ENCODE measurements at places on chromosomes 2 and 18.

GRCh38 chr2:76247006-76247405, 536.3 kb upstream of the GCFC2 start:
- DNase-seq = no peak

DNA sequence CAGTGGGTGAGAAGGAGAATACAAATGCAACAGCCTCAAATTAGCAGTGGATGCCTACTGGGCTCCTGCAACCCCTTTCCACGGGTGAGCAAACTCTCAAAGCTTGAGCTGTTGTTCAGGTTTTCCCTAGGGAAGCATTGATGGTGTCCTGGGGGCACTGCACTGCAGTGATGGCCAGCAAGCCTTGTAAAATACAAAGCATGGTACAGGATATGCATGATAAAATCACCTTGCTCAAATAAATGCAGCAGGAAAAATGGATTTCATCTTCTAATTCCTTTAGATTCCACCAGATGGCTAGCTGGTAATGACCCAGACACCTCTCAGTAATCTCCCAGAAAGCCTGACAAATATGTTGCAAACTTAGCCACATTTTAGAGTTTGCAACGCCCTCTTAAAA, 698.2 kb downstream of the TRIB2 start:
- DNase-seq = no peak

- DNase-seq = no peak
These were observed 17.5 kb downstream of the STEAP3 start for GRCh38 chr2:119241205-119241532.

DNA sequence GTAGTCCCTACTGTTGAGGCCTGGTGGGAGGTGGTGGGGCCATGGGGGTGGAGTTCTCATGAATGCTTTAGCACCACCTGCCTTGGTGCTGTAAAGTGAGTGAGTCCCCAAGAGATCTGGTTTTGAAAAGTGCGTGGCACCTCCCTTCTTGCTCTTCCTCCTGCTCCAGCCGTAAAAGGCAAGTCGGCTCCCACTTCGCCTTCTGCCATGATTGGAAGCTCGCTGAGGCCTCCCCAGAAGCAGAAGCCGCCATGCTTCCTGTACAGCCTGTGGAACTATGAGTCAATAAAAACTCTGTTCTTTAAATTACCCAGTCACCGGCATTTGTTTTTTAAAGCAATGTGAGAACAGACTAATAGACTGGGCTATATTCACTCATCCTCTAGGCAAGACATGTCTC, 141.3 kb upstream of the ALKAL2 start:
- DNase-seq = no peak

GRCh38 chr18:69680123-69680522, 267.6 kb downstream of the CD226 start:
- DNase-seq = no peak

- DNase-seq = no peak
These were observed 175.0 kb upstream of the PGAP1 start for GRCh38 chr2:197101519-197101918.

- DNase-seq = no peak
These were observed 137.5 kb downstream of the TPO start for GRCh38 chr2:1550658-1551316.

DNA sequence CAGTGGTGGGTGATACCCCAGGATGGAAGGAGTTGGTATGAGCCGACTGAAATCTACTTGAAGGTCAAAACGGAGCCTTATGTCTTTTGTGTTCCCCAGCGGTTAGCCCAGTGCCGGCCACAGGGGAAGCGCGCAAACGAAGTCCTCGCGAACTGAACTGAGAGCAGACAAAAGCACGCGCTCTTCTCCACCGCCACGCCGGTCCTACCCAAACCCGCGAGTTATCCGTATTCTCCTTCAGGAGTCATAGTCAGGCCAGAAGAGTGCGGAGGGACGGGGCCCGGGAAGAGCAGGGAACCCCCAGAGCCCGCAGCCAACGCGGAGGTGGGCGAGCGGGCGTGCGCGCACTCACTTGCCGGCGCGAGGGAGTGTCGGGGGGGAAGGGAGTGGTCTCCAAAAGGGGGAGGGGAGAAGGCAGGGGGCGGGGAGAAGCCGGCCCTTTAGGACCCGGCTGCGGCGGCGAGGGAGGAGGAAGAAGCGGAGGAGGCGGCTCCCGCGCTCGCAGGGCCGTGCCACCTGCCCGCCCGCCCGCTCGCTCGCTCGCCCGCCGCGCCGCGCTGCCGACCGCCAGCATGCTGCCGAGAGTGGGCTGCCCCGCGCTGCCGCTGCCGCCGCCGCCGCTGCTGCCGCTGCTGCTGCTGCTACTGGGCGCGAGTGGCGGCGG, at the start of gene IGFBP2:
TSS of gene IGFBP2 (plus strand) at position 469 of the 664 bp plus-strand sequence. CDS start at position 573, 104 bp downstream.
- DNase-seq = no peak

GRCh38 chr2:69770193-69770702, 28.3 kb downstream of the ANXA4 start:
- DNase-seq = no peak

DNA sequence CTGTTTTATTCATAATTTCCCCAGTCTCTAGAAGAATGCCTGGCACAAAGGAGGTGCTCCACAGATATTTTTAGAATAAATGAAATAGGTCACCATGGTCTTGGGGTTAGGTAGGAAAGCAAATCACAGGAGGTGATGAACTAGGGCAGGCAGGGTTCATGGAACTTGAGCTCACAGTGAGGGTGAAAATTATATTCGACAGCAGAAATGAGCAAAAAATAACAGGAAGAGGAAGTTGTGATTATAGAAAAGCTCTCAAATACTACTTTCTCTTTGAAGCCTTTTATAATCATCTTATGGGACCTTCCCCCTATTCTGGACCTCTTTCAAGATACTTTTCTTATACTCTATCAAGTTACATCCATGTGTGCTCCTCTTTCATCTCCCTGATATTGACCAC, 4.5 kb upstream of the CREB1 start:
- DNase-seq = no peak

GRCh38 chr2:121650315-121650930, 1.2 kb upstream of the CLASP1 start:
- no peak for DNase-seq

DNA sequence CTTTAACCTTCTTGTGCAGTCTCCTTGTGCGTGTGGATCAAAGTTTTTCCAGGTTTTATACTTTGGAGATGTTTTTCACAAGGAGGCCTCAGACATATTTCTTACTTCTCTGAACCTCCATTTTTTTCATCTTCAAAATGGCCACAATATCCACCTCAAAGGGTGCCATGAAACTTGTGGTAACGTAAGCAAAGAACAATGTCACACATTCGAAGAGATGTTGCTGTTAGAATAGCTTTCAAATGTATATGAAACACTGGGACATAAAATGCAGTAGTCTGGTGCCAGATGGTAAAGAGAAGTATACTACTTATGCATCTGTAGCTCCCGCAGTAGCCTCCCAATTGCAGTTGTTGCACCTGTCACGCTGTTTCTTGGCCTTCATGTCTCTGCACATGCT, 2.6 kb upstream of the KRCC1 start:
- DNase-seq = no peak

DNA sequence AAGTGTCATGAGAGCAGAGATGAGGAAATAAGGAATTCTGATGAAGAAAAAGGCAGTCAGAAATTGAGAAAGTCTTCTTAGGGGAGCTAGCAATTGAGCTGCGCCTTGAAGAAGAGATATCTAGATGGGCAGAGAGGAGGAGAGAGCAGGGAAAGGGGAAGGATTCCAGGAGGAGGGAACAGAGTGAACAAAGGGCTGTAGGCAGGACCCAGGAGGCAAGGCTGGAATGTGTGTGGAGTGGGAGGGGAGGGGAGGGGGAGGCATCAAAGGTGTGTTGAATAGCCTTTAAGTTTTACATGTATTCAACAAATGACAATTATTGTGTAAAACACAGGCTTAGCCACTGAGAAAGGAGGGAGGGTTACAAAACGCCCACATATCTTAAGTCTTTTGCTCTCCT, 164.5 kb downstream of the TDRD15 start:
- DNase-seq = no peak

GRCh38 chr2:66862885-66863650, 428.1 kb downstream of the MEIS1 start:
- no peak for DNase-seq

DNA sequence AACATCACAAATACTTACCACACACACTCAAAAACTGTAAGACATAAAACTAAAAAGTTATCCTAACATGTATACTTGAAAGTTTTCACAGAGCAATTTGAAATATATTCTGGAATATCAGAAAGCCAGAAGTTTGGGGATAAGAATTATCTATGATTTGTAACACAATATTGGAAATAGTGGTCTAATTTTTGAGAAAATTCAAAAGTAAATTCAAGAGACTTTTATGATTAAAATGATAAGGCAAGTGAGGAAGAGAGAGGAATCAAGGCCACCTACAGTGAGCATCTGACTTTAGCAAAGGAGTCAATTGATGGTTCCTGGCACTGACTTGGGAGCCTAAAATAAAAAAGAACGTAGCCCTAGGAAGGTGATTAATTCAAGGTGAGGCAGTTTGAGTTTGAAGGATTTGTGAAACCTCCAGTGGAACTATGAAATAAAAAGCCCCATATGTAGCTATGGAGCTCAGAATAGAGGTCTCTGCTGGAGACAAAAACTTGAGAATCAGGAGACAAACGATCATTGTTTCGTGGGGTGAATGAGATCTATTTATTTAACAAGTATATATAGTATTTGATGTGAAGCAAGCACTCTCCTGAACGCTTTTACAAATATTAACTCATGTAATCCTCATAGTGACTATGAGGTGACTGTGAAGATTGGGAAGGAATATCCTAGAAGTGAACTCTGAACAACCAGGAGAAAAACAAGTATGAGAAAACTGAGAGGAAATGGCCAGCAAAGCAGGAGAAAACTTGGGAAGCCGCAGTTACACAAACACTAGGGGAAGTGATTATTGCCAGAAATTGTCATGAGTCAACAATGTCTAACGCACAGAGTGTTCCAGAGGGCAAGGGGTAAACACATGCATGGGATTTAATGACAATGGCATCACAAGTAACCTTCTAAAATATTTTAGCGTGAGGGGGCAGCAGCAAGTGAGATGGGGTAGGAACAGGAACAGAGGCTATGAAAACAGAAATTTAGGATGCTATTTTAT, 12.8 kb downstream of the TFPI start:
- DNase-seq = no peak

- no peak for DNase-seq
These were observed 1.1 kb upstream of the ERMN start for GRCh38 chr2:157326698-157327097.

DNA sequence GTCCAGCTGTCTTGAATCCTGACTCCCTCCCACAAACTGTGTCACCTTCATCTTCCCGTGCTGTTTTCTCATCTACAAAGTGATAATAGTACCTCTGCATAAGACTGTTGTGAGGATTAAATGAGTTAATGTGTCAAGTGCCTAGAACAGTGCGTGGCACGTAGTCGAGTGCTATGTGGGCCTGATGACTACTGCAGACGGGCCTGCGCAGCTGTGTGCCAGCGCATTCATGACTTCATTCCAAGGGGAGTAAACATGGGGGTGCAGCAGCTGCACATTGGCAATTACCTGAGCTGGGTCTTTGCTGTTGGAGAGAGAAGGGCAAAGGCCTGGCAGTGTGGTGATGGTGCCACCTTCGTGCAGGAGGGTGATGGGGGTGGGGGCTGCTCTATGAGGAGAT, 5.0 kb downstream of the TEX44 start:
- DNase-seq = no peak

- no peak for DNase-seq
These were observed 1.8 kb downstream of the GPD2 start for GRCh38 chr2:156437931-156438410.

DNA sequence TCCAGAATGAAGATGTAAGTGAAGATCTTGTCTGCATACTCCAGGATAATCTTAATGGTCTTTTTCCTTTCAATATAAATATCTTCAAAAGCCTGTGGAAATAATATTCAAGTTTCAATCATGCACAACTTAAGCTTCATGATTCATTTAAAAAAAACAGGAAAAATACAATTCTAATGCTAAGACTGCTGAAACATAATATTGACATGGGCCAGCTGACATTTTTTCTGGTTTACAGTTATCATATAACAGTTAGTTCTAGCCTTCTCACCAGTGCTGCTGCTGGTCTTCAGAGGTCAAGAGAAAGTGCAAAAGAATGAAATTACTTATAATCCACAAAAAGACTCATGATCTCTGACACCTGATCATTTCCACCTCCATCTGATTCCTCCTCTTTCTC, 110.4 kb upstream of the SCN1A start:
- DNase-seq = no peak

DNA sequence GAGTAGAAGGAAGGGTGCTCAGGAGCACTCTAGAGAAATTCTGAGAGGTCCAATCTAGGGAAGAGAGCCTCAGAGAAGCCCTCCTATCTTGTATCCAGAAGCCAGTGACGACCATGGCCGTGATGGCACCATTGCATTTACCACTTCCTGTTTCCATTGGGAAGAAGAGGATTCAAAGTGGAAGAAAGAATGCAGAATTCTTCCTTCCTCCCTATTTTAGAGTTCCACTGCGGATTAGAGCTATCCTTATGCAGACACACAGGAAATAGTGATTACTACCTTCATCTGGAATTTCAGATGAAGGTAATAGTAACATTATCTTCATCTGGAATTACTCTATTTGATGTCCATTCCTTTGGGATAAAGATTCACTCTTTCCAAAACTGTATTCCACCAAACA, 45.6 kb upstream of the PCBP1 start:
- no peak for DNase-seq

GRCh38 chr2:231931481-231931915, 5.3 kb upstream of the NPPC start:
- no peak for DNase-seq

DNA sequence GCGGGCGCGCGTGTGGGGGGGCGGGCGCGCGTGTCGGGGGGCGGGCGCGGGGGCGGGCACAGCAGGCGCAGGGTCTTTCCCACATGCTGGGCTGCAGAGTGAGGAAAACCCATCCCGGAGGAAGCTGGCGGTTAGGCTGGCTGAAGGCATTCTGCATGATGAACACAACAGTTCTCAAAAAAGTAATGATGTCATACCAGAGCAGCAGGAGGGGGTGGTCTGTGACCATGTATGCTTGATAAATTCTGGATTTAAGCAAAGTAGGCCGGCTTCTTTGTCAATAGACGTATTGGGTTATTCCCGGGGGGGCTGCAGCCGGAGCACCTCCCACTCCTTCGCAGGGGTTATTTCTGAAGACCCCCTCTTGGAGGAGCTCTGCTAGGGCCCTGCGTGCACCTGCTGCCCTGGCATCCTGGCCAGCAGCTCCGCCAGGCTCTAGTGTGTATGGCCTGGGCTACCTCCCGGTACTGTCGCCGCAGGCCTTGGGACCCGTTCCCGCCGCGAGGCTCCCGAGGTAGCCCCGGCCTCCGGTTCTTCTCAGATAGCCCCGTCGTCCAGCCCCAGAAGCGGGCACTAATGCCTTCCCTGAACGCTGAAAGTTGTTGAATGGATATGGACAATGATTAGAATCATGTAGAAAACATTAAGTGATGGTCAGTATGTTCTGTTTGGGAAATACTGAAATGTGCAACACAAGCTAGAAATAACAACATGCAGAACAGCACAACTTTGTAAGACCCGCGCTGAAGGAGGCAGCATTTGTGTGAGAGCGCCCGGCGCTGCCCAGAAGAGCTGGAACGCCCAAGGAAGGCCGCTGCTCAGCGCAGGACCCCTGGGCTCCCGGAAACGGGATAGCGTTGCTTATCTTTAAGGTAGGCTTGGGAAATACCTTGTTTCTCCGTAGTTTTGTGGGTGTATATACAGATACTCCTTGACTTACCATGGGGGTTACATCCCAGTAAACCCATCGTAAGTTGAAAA, 101.4 kb upstream of the RAB6C start:
- no peak for DNase-seq
